Fibroblast of skin of back (primary cell): ENCODE measurements at places on chromosomes 7 and 10.

GRCh38 chr7:148464947-148465346, 125.6 kb upstream of the C7orf33 start:
- no peak for DNase-seq

DNA sequence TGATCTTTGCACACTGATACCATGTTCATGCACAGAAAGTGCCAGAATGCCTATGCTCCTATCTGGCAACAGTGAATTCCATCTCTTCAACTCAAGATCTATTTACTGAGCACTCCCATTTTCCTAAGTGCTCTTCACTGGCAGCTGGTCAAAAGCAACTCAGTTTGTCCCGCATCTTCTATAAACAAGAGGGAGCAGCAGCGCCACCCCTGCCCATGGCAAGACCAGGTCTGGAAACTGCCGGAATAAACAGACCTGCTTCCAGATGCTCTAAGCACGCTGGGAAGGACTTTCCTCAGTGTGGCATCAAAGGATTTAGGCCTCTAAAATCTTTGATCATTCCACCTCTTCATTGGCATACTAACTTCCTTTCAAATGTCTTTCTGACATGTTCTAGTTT, 104.4 kb upstream of the MACROH2A2 start:
- no peak for DNase-seq

- peak; percentile 27 for DNase-seq
Observed at GRCh38 chr7:94907026-94907810, at the start of gene PPP1R9A. PPP1R9A (plus strand) TSS chr7:94907594; CDS start chr7:94910114, 2,520 bp downstream.

DNA sequence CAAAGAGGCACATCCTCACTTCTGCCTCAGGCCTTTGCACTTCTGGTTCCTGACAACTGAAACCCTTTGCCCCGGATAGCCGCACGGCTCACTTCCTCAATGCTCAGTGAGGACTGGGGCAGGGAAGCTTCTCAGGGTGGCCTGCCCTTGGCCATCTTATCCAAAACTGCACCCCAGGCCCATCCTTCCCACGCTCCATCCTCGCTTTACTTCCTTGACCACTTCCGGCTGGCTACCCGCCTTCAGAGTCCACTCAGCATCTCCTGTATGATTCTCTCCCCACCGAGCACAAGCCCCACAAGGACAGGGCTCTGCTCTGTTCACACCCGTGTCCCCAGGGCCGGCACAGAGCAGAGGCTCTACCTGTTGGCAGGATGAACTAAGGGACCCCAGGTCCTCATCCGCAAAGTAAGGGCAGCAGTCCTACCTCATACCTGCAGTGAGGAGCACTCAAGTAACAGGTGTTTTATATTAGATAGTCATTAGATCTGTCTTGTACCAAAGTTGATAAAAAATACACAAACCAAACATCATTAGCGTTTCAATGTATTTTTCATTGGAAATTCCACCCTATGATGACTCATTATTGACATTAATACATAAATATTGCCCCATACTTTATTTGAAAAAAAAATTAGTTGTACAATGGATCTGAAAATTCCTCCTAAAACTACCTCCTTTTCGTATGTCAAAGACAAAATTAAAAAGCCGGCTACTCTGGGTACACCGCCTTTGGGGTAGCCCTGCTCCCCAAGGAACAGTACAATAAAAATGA, 35.0 kb downstream of the GNA12 start:
- no peak for DNase-seq

DNA sequence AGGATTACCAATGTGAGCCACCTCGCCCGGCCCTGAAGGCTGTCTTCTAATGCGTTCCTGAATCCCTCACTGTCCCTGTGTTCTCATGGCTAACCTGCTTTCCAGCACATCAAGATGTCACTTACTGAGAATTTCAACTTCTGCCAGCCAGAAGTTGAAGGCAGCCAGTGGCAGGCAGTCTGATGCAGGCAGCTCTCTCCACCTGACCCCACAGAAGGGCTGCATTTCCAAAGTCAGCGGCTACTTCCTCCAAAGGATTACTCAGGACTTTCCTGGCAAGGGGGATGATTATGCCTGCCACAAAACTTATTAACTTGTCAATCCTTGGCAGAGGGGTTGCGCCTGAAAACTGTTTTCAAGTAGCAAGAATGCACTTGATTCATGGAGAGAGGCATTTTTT, 1219.4 kb downstream of the TYW1 start:
- DNase-seq = no peak

- DNase-seq = no peak
Observed at GRCh38 chr10:82331716-82332115, 456.7 kb downstream of the NRG3 start.

- no peak for DNase-seq
Observed at GRCh38 chr10:14384915-14385314, 54.2 kb upstream of the FRMD4A start.

DNA sequence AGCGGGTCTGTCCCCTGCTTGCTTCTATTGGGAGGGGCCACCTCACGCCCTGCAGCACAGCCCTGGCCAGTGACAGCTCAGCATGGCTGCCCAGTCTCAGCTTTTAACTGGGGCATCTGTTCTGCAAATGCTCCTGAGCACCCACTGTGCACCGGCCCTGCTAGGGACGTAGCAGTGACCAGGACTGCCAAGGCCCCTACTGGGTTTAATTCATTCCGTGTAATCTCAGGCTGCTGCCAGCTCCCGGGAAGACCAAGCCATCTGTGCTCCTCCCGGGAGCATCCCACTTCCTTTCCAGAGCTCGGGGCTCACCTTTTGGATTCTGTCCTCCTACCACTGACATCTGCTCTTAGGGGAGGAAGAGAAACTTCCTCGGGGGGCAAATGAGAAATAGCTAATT, 85.2 kb downstream of the ADARB2 start:
- no peak for DNase-seq

DNA sequence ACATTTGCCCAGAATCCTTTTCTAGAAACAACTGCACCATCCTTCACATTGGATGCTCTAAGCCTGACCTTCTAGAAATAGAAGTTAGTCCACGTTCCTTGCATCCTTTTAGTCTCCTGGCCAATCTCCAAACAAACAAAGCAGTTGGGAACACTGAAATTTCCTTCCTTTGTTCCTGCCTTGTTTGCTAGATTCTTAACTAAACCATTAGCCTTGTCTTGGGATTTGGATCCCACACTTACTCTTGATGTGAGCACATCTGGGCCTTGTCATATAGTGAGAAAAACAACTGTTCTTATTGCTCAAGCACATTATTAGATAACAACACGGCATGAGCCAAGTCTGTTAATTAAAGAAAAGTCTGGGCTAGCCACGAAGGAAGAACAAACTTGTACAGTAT, 319.3 kb upstream of the GHITM start:
- DNase-seq = no peak

DNA sequence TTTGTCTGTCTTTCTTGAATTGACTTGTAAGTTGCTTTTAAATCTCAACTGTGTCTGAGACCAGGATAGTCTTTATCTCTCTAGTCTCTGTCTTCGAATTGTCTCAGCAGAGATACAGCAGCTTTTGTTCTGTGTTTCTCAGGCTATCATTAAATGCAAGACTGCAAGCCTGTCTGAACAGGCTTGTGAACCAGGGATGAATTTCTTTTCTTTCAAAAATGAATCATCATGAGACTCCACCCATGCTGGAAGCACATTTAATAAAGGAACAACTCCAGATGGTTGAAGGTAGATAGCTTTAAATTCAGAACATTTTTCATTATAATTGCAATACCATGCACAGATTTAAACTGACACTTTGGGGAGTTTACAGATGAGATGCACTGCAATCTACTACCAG, 155.9 kb downstream of the SEC23IP start:
- no peak for DNase-seq

DNA sequence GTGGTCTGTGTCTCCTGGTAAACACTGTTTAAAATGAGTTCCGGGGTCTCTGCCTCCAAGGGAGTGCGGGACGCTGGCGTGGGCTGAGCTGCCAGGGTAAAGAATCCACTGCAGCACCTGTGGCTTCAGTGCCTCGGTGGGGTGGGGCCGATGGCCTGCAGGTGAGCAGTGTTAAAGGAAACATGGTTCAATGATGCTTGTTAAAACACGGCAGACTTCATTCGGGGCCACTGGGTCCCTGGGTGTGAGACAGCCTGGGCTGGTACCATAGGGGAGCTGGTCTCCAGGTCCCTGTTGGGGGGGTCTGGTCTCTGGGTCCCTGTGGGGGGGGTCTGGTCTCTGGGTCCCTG, 24.9 kb upstream of the KNDC1 start:
- no peak for DNase-seq

DNA sequence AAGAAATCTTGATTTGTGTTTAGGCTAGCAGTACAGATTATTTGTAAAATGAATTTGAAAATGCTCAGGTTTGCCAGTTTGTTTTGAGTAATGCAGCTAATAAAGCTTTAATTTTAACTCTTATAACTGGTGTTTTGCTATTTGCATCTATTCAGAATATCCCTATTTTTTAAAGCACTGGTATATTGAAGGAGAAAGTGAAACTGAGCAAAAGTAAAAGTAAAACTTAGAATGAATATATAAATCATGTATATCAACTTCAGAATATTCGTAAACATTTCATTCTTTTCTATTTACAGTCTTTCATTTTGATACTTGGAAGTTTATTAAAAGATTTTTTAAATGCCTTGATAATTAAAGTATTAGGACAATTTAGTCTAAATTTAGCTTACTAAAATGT, 26.2 kb downstream of the TASOR2 start:
- DNase-seq = no peak

DNA sequence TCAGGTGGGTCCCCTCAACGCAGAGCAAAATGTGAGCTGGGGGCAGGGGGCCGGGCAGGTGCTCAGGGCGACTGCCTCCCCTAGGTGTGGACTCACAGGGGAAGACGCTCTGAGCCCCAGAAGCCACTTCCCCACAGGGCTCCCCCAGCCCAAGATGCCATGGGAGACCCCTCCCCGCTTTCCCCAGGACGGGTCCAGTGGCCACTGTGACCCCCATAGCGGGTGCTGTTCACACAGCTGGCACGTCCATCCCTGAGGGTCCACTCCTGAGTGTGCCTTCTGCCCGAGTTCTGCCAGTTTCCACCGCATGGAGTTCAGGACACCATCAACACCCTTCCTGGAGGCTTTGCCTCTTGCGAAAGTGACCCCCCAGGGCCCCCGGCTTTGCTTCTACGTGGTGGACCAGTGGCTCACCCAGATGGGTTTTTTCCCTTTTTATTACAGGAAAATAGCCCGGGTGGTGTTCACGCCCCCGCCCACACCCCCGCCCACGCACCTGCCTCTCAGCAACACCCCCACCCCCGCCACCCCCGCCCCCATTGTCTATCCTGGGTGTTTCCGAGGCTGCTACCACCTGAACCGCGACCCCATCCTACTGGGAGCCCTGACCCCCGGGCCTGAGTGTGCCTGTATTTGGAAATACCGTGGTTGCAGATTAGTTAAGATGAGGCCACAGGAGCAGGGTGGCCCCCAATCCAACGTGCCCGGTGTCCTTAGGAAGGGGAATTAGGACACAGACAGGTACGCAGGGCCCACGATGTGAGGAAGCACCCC, 32.0 kb downstream of the ADAP1 start:
- no peak for DNase-seq

DNA sequence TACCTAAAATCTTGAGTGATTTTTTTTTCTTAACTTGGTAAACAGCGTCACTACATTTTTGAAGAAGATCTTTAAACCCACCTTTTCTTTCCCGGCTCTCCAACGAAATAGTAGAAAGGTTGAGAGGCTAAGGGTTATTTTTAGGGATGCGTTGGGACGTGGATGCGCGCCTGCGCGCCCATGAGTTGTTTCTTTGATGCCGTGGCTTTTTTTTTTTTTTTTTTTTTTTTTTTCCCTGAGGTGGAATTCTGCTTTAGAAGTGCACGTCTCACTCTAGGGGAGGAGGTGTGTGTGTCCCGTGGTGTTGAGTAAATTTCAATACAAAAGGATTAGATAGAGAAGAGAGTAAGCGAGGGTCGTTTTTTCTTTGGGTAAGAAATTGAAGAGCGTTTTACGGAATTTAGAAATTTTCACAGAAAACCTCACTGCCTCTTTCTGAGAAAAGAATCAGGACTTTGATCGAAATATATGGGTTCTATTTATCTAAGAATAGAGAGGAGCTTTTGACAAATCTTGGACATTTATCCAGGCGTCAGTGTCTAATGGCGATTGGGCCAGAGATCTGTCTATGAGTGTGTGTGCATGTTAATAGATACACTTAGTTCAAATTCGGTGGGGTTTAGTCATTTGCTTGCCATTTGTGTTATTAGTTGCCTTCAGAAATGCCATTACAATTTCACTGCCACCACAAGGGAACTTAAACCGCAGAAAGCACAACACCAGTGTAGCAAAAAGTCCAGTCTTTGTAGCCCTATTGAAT, 1.2 kb upstream of the SP8 start:
- DNase-seq = no peak

GRCh38 chr7:141456711-141457110, 94.5 kb upstream of the AGK start:
- DNase-seq = no peak

GRCh38 chr10:121070275-121071070, 219.3 kb downstream of the WDR11 start:
- DNase-seq = no peak

DNA sequence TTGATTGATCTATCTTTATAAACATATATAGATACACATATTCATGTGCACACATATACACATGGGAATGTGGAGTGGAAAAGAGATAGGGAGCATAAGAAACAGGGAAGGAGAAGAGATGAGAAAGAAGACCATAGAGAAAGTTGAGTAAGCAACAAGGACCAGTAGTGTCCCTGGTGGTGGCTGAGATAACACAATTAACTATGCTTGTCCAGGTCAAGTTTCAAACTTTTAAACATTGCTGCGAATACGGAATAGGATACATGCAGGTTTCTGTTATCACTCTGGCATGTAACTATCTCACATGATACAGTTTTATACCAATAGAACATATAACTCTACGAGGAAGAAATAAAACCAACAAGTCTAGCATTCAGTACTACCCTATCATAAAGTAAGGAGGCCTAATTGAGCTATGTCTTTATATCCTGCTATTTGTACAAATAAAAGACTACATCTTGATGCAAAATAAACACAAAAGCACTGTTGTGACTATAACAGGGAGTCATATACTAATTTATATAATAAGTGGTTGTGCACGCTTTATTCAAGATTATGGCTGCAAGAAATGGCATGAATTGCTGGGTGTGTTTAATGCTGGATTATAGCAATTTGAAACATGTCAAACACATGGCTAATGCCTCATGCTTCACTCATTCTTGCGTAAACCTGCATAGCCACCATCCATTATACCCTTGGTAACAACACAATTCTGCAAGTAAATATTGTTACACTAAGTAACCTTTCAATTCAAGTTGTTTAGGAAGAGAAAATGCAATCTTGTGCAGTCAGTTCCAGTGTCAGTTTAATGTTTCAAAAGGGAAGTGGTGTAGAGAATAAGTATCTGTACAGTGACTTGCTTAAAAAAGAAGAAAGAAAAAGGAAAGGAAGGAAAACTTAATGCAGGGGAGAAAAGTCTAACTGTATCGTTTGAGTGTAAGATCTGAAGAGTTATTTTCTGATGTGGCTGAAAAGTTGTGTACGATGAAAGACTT, 8.2 kb downstream of the FOXP2 start:
- no peak for DNase-seq

- DNase-seq = no peak
Observed at GRCh38 chr10:28822719-28823464, 145.6 kb downstream of the BAMBI start.

DNA sequence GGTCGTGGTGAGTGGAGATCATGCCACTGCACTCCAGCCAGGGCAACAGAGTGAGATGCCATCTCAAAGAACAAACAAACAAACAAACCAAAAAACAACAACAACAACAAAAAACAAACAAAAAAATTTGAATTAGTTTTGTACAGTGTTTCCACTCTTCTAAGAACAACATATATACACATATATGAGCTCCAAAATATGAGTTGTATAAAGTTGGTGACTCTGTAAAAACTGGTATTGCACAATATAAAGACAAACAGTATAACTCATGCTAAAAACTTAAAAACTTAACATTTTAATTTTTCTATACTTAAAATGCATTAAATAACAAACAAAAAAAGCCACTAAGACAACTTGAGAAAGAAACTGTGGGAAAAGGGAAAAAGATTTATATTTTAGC, 46.0 kb downstream of the AKR1B15 start:
- no peak for DNase-seq
